ENCODE measurements at places on chromosomes 12 and 14. TPM values are rescaled to one million over a fixed set of nuclear protein-coding genes. Genes with fewer than 3 reads are reported as not detected.

Gene TPPP2
- not detected for total RNA-seq

Gene ETV6
- 16.7 TPM for total RNA-seq

Gene C1QL4
- total RNA-seq: 0.27 TPM

DNA sequence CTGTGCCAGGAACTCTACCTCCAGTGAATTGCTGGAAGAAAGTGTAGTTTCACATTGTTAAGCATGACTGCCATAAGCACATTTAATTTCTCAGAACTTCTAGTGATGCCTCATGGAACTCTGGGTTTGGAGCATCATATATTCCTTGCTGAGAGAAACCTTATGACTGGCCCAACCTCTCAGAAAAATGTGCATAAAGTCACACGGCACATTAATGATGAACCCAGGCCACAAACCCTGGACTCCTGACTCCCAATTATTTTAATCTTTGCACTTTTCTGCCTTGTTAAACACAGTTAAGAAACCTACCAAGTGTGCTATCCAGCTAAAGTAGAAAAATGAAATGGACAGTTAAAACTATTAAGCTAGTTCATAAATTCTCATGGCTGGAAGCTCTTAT lies 5.6 kb downstream of the TCP11L2 start:
- no peak for DNase-seq

DNA sequence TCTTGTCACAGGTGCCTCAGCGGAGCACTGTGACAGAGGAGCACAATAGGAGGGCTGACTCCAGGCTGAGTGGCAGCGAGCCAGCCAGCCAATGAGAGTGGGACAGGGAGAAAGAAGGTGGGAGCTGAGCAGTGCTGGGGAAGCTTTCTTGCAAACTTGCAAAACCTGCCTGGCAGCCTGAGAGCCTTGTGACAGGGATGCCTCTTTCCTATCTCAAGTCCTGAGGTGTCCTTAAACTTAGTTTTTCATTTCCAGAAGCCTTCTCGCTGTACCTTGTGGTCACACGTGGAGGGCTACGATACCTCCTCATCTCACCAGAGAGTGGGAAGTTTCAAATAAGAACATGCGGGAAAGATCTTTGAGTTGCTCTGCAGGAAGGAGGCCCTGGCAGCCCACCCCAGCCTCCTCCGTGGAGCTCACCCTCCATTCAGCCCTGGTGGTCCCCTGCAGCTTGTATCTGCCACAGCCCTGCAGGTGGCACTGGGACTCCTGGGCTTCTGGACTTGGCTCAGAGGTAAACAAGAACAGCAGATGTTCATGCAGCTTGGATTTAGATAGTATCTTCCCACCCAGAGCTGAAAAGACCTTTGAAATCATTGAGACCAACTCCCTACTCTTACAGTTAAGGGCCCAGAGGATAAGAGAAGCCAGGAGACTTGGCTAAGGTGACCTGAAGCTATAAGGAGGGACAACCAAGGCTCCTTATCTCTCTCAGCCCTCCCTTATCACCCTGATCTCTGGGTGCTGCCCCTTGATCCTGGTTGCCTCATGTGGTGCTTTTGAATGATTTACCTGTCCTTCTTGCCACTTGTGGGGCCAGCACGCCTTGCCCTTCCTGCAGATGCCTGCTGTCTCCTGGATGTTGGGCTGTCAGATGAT lies 153.5 kb upstream of the MAX start:
- DNase-seq: peak; percentile 84

- no peak for DNase-seq
Observed at GRCh38 chr12:28876196-28876798, 272.8 kb upstream of the FAR2 start.

GRCh38 chr14:65167072-65167645 lies 64.8 kb upstream of the MAX start:
- DNase-seq: no peak

Gene CIROP
- total RNA-seq: not detected

DNA sequence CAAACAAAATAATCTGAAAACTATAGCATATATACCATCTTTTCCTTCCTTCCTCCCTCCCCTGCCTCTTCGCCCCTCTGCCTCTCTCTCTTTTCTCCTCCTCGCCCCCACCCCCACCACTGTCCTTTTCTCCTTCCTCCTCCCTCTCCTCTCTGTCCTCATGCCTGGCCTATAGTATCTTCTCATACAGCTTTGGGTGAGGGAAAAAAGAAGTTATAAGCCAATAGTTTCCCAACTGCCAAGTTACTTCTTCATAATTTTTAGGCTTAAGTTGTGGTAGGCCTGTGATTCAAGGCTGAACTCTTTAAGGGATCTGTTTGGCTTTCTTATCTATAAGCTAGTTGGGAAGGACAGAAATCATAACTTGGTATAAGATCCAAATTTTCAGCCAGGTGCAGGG lies 9.1 kb downstream of the TMED10 start:
- no peak for DNase-seq

- no peak for DNase-seq
Observed at GRCh38 chr12:38411426-38411825, 94.9 kb downstream of the ALG10B start.

Gene NRIP2
- total RNA-seq: not detected

DNA sequence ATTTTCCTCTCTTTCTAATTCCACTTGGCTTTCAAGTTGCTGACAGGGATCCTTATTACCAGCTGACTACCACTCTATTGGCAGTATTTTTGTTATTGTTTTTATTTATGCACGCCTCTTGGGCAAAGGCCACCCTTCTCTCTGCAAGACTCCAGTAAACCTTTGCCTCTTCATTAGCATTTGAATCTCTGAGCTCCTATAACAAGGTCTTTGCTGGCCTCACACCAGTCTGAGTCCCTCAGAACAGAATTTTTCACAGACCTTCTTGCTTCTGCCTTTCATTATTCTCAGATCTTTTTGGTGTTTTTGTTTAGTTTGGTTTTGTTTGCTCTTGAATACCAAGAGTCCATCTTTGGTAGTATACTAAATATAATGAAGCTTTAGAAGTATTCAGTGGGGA lies 145.9 kb downstream of the PDZRN4 start:
- DNase-seq: no peak

Gene GLS2
- total RNA-seq: 6.5 TPM

GRCh38 chr12:70178038-70178437 lies 65.2 kb upstream of the CNOT2 start:
- peak; percentile 16 for DNase-seq

Gene FBLN5
- 5.7 TPM for total RNA-seq
